ENCODE measurements at places on chromosomes 16 and 17.

GRCh38 chr16:22318690-22319358 is 21.6 kb downstream of the POLR3E start:
- DNase-seq: peak; percentile 65

- DNase-seq: no peak
Measured at GRCh38 chr16:23837553-23838308, 1.9 kb downstream of the PRKCB start.

DNA sequence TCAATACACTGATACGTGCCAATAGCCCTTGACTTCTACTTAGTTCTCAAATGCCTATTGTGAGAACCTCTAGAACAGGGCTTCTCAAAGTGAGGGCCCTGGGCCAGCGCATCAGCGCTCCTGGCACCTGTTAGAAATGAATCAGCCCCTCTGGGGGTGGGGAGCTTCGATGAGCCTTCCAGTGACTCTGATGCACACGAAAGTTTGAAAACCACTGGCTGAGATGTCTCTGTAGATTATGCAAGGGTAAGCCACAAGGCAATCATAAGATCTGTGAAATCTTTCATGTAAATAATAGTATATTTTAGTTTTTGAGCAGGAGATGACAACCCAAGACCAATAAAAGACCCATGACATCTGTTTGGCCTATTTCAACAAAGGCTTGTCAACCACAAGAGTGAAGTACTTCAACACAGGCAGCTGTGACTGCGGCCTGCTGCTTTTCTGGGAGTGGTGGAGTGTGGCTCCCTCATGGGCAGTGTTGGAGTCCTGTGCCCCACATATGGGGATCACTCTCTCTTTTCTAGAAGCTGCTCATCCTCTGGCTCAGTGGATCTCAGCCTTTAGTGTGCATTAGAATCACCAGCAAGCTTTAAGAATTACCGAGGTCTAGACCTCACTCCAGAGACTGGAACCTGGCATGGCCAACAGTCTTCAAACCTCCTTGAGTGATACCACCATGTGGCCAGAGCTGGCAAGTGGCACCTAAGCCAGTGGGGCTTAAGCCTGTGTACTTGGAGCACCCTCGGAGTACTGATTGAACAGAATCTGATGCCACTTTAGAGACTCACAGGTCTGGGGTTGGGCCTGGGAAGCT is 5.8 kb downstream of the MTHFSD start:
- DNase-seq: no peak

- DNase-seq: no peak
Measured at GRCh38 chr16:69270395-69270794, 40.8 kb upstream of the VPS4A start.

DNA sequence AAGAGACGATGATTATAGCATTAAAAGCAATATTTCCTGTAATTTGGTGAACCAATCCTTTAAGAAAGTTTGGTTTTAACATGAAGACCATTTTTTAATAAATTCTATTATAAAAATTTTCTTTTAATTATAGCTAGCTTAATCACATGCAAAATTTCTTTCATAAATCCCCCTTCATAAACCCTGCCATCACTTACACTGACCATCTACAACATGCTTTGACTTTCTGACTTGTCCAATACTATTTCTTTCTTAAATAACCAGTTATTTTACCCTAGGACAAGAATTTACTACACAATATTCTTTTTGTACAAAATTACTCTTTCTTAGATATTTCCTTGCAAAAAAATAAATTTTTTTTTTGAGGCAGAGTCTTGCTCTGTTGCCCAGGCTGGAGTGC is 1334.8 kb downstream of the CDH11 start:
- DNase-seq: no peak

DNA sequence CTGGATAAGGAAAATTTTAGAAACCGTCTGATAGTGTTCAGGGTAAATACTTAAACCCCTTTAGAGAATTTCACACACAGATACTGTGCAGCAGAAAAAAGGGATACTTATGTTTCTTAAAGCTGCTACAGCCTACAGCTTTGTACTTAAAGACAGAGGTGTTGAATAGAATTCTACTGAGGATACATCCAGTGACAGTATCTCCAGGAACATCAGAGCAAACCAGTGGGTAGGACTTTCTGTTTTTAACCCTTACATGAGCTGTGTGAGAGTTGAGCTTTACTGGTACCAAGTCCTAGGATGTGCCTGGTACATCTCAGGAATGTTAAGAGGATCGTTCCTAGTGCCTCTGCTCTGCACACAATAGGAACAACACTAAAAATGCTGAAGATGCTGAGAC is 191.5 kb downstream of the FTO start:
- no peak for DNase-seq

- DNase-seq: no peak
Measured at GRCh38 chr16:12403746-12404658, 399.7 kb downstream of the CPPED1 start.

- no peak for DNase-seq
Measured at GRCh38 chr17:13416748-13417363, 184.9 kb downstream of the HS3ST3A1 start.

DNA sequence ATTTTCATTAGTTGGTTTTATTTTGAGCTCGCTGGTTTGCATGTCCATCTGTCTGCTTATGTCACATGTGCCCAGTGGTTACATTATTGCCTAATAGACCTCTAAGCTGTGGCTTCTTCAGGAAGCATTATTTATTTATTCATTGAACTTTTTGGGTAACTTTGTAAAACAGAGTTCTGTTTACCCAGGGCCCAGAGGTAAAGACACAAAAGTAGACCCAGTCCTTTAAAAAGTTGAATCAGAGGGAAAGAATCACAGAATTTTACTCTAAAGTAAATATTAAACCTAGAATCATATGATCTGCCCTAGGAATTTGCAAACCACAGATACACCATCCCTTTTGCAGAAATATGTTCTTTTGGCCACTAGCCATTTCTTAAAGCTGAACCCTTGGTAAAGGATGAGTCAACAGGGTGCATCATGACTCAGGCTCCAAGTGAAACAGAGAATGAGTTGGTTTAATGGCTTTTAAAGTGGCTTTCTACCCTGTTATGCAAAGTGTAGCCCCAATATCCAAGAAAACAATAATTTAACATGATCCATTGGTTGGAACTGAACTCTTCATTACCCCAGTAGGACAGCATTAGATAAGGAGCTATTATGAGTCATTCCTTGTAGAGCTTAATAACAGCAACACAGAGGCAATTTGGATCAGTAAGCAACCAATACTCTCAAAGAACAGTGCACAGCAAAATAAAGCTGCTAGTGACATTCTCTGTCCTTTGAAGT is 236.3 kb downstream of the KCNJ2 start:
- no peak for DNase-seq

GRCh38 chr16:4796982-4797804 is 2.0 kb downstream of the SMIM22 start:
- no peak for DNase-seq

- DNase-seq: no peak
Measured at GRCh38 chr17:29567304-29567553, 392 bp upstream of the ABHD15 start.

DNA sequence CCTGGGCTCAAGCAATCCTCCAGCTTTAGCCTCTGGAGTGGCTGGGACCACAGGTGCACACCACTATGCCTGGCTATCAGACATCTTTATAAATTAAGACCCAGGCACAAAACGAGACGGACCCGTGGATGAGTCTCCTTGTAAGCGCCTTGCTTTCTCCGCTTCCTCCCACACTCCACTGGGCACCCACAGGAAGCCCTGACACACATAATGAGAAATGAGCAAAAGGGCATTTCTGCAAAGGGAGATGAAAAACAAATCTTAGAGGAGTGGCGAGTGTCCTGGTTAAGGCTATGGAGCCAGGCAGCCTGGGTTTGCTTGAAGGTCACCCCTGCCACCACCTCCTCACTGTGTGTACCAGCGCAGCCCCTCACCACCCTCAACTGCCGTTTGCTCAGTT is 56.3 kb downstream of the XYLT1 start:
- no peak for DNase-seq

GRCh38 chr17:73957564-73957963 is 245.9 kb upstream of the RPL38 start:
- no peak for DNase-seq

GRCh38 chr16:47284999-47285398 is 141.3 kb upstream of the NETO2 start:
- no peak for DNase-seq

DNA sequence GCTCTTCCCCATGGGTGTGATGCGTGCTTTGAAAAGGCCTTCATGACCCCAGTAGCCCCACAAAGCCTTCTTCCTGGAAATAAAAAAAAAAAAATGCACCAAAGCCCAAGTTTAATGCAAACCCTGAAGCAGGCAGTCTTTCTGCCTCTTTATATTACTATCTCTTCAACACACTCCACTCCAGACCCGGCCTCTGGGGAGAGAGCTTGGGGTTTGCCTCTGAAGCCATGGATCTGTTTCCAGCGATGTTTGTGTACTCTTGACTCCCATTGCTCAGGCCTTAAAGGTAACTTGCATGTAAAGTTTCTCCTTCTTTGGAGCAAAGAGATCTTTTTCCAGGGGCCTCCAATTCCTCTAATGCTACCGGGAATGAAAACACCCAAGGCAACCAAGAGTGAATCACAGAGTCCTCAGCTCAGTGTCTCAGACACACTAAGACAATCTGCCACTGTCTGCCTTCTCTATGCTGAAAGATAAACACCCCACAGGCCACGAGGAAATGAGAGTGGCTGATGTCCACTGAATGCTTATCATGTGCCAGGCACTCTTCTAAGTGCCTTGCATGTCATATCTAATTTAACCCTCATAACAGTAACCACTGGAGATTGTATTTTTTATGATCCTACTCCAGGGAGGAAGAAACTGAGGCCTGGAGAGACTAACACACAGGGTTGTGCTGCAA is 56.4 kb upstream of the AKTIP start:
- no peak for DNase-seq

GRCh38 chr17:69223809-69224208 is 4.8 kb downstream of the ABCA10 start:
- no peak for DNase-seq

DNA sequence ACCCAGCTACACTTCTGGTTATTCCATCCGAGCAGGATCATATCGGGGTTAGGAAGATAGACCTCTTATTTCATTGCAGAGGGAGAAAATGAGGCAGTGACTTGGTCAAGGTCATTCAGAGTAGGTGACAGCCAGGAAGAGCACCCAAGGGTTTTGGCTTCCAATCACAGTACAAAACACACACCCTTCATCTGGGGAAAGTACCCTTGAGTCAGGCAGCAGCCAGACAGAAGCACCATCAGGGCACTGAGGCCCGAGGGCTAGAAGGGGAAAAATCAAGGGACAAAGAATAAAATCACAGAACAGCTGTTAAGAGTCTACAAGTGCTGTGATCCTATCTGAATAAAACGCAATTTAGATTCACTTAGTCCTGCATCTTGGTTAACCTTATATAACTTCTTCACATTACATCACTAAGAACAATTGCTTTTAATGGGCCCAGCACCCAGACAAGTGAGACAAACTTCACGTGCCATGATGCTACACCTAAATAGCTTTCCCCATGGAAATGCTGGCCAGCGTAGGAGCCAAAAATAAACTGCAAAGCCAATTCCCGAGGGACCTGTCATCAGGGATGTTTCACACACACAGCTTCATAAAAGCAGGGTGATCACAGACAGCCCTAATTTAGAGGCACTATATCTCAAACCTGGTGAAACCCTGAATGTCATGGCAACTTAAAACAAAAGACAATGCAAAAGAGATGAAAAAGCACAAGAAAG is 4.9 kb downstream of the UBE2O start:
- DNase-seq: no peak

DNA sequence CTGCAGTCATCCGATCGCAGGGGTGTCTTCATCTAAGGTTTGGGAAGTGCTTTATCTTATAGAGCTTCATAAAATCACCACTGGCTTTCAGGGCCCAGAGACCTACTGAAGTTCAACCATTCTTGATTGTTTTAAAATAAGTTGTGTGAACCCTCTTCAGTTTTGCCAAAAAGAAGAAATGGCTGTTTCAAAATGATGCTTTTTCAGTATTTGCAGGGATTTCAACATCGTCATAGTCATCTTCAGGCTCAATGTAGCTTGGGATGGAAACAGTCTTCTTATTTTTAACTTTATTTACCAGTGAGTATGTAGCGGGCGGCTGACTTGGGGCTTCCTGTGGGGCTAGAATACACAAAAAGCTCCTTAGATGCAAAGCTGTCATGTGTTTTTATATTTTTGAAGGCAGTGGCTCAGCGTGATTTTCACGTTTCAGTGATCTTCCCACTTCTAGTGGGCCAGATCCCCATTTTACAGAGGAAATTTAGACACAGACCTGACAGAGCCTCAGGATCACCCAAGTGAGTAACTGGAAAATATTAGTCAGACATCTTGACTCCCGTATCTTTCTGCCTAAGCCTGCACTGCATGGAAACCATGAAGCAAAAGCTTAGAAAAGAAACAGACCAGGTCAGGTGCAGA is 19.1 kb upstream of the ZNF594 start:
- no peak for DNase-seq

Data from T-helper 9 cell (primary cell).